ENCODE measurements at places on chromosomes 3 and 15. TPM values are rescaled to one million over a fixed set of nuclear protein-coding genes. Genes with fewer than 3 reads are reported as not detected.

DNA sequence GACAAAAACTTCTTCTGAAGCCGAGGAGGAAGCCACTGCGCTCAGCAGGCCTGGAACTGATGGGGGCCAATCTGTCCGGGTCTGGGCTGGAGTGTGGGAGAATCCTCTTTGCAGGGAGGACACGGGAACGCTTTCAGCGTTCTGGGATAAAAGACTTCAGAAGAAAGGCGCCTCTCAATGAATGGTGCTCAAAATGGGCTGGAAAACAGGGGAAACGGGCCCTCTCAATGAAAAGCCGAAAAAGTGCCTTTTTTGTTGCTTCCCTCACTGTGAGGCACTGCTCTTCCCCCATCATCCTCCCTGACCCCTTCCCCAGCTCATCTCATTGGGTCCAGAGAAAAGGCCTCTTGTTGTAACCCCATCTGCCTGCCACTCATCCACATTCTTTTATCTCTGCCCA is 119.5 kb upstream of the LRIG1 start:
- peak; percentile 46 for ATAC-seq

DNA sequence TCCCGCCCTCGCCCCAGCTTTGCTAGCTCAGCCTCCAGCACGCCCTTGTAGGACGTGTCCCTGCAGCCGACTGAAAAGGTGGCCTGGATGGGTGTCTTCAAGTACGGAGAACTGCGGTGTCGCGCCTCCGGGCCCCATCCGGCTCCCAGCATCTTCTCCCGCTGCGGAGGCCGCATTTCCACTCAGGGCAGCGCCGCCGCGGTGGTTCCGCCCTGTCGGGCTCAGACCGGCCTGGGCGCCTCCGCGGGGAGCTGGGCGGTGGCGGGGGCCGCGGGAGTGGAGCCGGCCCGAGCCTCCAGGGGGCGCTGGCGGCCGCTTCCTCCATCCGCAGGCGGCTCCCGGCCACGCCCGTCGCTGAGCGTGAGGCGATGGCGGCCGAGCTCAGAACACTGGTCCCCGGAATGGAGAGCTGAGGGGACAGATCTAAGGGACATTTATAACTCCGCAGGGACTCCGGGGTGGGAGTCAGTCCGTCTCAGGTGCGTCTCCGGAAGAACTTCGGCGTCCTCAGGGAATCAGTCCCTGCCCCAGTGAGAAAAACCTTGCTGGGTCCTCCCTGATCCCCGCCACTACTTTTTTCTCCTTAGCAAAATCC is 13.6 kb upstream of the SMCO1 start:
- ATAC-seq: peak; percentile 98

DNA sequence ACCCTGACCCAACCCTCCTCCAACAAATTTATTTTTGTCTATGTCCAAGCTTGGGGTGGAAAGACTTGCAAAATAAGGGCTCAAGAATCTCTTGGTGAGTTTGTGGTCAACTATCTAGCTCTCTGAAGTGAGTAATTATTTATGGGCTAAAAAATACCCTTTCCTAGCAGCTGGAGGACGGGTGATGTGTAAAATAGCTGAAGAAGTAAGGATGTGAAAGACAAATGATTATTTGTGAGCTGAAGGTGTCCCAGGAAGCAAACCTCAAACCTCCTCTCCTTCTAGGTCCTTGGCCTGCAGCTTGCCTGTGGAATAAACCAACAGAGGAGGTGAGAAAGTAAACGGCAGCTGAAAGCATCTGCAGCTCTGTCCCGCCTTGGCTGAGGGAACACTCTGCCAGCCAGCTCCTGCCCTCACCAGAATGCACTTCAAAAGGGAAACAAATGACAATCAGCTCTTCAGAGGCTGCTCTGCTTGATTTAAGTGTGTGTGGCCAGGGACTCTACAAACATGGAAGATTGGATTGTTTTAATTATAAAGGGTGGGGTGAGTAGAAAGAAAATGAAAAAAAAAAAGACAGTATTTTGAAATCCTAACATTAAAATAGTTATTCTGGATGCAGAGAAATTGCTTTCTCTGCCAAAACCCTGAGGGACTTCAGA is 60.3 kb downstream of the TM4SF4 start:
- peak; percentile 72 for ATAC-seq

LHFPL4 gene
- total RNA-seq: 13.5 TPM

DNA sequence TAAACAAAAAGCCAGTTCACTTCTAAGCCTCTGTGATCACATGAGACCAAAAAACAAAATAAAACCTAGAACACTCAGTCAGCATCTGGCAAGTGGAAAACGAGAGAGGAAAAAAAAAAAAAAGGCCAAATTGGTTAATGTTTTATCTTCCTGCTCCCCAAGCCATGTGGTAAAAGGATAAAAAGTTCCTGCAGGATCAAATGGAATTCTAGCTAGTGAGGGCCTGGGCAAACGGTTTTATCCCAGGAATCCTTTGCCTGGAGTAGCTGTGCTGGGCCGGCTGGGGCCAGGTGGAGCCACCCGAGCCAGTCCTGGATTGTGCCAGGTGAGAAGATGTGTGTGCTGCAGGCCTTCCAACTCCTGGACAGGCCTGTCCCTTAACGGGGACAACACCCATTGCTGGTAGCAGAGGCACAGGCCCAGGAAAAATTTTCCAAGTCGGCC is 13.2 kb downstream of the SMAD6 start:
- ATAC-seq: no peak

ECE2 gene
- total RNA-seq: 0.54 TPM

- peak; percentile 32 for ATAC-seq
Measured at GRCh38 chr3:127688416-127689265, 15.9 kb downstream of the ABTB1 start.

DNA sequence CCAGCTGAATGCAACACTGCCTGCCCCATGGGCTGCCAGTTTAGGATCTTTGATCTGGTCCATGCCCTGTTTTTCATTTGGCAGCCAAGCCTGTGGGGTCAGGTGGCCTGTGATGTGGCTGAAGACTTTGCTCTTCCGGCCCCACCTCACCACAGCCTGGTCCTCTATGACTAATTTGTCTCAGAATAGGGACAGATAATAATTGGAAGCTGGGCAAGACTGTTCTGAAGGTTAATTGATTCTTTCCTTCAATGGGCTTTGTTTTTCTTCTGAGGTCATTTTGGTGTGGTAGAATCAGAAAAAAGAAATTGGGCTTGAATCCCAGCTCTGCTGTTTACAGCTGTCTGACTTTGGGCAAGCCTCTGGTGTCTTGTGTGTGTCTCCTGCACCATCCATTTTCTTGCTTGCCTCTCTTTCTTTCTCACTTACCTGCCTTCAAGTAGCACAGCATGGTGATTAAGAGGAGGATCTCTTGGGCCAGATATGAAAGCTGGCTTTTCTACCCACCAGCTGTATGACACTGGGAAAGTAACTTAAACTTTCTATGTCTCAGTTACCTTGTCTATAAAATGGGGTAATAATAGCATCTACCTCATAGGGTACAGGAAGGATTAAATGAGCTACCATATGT is 24.2 kb downstream of the ABHD2 start:
- no peak for ATAC-seq

- no peak for ATAC-seq
Measured at GRCh38 chr3:174755833-174756829, 103.0 kb upstream of the NAALADL2 start.

DNA sequence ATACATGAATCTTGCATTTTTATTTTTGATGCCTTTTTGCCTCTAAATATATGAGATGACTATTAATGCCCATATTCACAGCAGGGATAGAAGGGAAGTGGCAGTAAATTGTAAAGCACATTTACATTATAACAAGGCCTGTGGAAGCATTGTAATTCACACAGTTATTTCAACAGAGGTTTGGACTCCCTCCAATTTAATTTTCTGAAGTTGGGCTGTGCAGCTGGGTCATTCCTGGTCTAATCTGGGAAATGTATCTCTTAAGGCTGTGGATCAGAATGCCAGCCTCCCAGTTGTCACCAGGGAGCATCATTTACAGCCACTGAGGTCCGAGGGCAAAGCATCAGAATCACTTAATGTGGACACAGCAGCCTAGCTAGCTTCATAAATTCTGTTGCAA is 434.5 kb downstream of the MFSD1 start:
- ATAC-seq: no peak

- no peak for ATAC-seq
Measured at GRCh38 chr3:170274641-170275040, 52.4 kb downstream of the PRKCI start.

ARPP21 gene
- 1.8 TPM for total RNA-seq

GRCh38 chr15:77416954-77417353 is 3.0 kb downstream of the PEAK1 start:
- no peak for ATAC-seq

ANKUB1 gene
- total RNA-seq: 2.2 TPM
